ENCODE measurements at places on chromosomes 6 and 20.

GRCh38 chr6:6243846-6244245 is 76.6 kb downstream of the F13A1 start:
- DNase-seq: no peak

DNA sequence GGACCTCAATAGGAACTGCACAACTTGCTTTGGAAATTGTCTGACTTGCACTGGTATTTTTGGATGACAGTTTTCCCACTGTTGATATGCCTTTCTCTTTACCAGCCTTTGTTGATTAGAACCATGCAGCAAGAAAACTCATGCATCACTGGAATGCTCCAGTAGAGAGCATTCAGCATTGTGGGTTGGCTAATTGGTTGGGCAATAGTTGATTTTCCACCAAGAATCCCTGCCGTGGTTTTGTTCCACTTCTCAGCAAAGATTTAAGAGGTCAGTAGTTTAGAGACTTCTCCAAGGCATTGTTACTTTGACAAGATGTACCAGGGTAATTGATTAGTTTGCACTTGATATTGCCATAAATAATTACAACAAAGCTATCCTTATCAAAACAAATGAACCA is 260.0 kb downstream of the DHX35 start:
- DNase-seq: no peak

- DNase-seq: no peak
Observed at GRCh38 chr6:161152907-161153662, 120.8 kb downstream of the AGPAT4 start.

DNA sequence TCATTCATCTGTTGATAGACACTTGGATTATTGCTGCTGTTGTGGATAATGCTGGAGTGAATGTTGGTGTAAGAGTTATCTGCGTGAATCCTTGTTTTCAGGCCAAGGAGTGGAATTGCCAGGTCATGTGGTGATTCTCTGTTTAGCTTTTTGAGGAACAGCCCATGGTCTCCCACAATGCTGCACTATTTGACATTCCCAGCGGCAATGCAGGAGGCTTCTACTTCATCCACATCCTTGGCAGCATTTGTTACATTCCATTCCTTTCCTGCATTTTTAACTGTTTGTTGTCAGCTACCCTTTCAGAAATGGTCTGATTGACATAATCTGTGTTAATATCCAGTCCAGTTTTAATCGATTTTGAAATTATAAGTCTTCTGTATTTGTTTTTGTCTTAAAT is 51.7 kb upstream of the CLDN20 start:
- DNase-seq: no peak

GRCh38 chr20:39961637-39962244 is 727.3 kb downstream of the MAFB start:
- no peak for DNase-seq

GRCh38 chr6:95815389-95816056 is 200.3 kb upstream of the FUT9 start:
- no peak for DNase-seq

DNA sequence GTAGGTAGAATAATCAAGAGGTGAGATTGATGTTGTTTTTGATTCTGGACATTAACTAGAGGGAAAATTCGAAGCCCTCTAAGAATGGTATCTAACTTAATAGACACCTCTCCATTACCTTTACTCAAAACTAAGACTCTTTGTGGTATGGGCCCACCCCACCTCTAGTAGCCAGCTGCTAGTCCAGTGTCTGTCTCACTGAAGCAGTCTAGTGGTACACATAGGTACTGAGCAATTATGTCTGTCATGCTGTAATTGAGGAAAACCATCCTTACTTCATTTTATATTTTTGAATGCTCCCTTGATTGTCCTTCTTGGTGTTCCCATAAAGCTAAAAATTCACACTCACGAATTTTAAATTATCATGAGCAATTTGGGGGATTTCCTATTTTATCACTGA is 290.7 kb downstream of the ARHGAP18 start:
- no peak for DNase-seq

- DNase-seq: no peak
Observed at GRCh38 chr6:1527073-1527457, 82.7 kb upstream of the FOXC1 start.

- DNase-seq: no peak
Observed at GRCh38 chr6:50333696-50334095, 284.0 kb upstream of the DEFB112 start.

- DNase-seq: no peak
Observed at GRCh38 chr6:34324738-34325444, 67.6 kb downstream of the NUDT3 start.

GRCh38 chr20:13526551-13526950 is 112.2 kb downstream of the TASP1 start:
- DNase-seq: no peak

Measured in vagina (tissue), 2 donors.